ENCODE measurements at places on chromosomes 11 and 22.

GRCh38 chr11:23359297-23359696 lies 499.0 kb upstream of the CCDC179 start:
- no peak for DNase-seq

GRCh38 chr11:34682825-34683224 lies 61.9 kb downstream of the EHF start:
- no peak for DNase-seq

GRCh38 chr11:122963961-122964360 lies 17.7 kb downstream of the BSX start:
- no peak for DNase-seq

DNA sequence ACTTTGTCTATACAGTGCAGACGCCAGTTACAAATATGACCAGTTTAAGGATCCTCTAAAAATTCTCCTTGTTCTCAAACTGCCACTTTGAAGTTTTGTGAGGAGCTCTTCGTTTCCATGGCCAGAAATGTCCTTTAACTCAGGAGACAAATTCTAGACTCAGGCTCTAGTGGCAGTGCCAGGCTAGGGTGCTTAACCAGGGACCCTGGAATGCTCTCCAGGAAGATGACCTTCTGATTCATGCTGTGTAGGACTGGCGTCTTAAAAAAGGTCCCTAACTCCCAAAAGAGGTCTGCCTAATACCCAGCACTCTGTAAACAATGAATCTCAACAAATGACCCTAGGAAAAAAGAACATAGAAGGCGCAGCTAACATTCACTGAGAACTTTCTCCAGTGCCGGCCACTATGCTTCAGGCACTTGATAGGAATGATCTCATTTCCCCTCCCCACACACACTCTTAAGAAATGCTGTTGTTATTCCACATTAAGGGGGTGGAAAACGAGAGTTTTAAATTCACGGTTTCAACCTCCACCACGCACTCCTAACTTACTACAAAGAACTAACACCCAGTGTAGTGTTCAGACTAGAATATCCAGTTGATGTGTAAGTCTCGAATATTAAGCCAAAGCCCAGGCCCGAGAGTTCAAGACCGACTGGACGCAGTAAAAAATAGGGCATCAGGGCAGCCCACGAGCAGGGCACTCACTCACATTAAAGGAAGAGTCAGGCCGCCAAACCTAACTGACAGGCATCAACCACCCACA lies 747 bp downstream of the NXF1 start:
- DNase-seq = no peak
